ENCODE measurements at places on chromosomes 4 and X. TPM values are rescaled to one million over a fixed set of nuclear protein-coding genes. Genes with fewer than 3 reads are reported as not detected.

TDO2 gene
- total RNA-seq, result 1.0 TPM

CNGA1 gene
- 0.39 TPM for total RNA-seq

KCND1 gene
- total RNA-seq, result 3.6 TPM

GRCh38 chr4:182242787-182243186 lies 415 bp upstream of the TENM3 start:
- H3K27me3 ChIP-seq, result no peaks in the 10 kb centered on the region
- no peaks in the 10 kb centered on the region for H3K4me1 ChIP-seq
- peak; percentile 17 for DNase-seq
- no peak overlapping the region for H3K27ac ChIP-seq

GRCh38 chrX:68989456-68989855 lies 160.6 kb downstream of the EFNB1 start:
- H3K4me1 ChIP-seq, result no peaks in the 10 kb centered on the region
- H3K27ac ChIP-seq, result no peak overlapping the region
- H3K27me3 ChIP-seq, result no peaks in the 10 kb centered on the region
- H3K4me3 ChIP-seq, result no peak overlapping the region

DNA sequence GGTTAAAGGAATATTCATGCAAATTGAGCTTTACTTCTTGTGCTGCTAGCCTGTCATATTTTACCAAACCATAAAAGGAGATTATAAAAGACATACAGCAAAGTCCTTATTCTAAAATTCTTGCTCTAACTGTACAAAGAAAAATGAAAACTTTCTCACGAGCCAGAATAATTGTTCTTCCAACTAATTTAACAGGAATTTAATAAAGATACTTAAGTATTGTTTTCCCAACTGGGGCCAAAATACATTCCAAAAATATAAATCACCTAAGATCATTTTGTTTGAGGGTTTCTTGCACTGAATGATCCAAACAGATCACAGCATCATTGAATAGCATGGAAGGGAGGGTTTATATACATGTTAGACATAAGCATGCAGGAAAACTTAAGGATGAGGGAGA lies 127.1 kb upstream of the PCDH18 start:
- H3K4me3 ChIP-seq, result no peak overlapping the region
- H3K36me3 ChIP-seq, result no peaks in the 10 kb centered on the region
- peaks cover 21% of the 10 kb centered on the region for H3K4me1 ChIP-seq
- H3K27me3 ChIP-seq, result no peaks in the 10 kb centered on the region
- DNase-seq, result no peak
- H3K27ac ChIP-seq, result no peak overlapping the region

DNA sequence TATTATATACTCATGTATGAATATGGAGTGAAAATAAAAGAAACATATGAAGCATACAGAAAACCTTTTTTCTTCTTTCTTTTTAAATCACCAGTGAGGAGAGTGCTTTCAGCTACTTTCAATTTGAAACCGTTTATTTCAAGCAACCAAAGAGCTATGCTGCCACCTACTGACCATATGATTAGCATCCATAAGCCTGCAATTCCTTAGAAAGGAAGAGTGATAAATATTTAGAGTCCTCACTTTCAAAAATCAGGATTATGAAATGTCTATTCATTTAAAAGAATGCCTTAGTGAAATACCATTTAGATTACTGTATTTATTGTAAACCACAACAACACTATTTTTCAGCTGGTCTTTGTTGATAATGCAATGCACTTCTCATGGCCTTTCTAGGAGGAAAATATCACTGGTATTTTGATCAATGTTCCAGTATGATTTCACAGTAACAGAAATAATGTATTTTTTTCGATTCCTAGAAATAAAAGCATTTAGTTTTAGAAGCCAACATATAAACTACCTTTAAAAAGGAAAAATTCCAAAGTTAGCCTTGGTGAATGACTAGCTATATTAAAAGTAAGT lies 667.6 kb downstream of the PCDH18 start:
- H3K27ac ChIP-seq, result no peak overlapping the region
- H3K36me3 ChIP-seq, result no peaks in the 10 kb centered on the region
- no peak overlapping the region for H3K4me3 ChIP-seq
- no peaks in the 10 kb centered on the region for H3K27me3 ChIP-seq

DNA sequence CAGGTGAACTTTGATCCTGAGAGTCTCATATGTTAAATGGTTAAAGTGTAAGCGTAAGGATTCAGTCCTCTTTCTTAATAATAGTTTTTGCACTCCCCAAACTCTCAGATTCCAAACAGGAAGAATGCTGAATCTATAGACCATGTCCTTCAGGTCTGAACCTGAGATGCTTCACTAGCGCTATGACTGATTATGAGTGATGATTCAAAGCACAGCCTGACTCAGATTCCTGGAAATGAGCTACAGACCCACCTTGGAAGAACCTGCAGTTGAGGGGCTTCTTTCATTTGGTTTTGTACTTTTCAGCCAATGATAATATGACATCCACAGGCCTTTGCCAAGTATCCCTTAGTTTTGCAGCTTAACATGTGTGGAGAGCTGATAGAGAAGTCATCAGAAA lies 1.4 kb downstream of the EDNRA start:
- H3K36me3 ChIP-seq, result no peaks in the 10 kb centered on the region
- peak overlapping the region; percentile 67 for H3K4me3 ChIP-seq
- no peak for DNase-seq
- peaks cover 6% of the 10 kb centered on the region for H3K4me1 ChIP-seq
- H3K27me3 ChIP-seq, result no peaks in the 10 kb centered on the region

GRCh38 chrX:154351183-154352011 lies 23.0 kb downstream of the FLNA start:
- H3K27ac ChIP-seq, result no peak overlapping the region
- DNase-seq, result no peak
- no peaks in the 10 kb centered on the region for H3K4me1 ChIP-seq
- H3K4me3 ChIP-seq, result no peak overlapping the region
- H3K36me3 ChIP-seq, result peaks cover 63% of the 10 kb centered on the region

DNA sequence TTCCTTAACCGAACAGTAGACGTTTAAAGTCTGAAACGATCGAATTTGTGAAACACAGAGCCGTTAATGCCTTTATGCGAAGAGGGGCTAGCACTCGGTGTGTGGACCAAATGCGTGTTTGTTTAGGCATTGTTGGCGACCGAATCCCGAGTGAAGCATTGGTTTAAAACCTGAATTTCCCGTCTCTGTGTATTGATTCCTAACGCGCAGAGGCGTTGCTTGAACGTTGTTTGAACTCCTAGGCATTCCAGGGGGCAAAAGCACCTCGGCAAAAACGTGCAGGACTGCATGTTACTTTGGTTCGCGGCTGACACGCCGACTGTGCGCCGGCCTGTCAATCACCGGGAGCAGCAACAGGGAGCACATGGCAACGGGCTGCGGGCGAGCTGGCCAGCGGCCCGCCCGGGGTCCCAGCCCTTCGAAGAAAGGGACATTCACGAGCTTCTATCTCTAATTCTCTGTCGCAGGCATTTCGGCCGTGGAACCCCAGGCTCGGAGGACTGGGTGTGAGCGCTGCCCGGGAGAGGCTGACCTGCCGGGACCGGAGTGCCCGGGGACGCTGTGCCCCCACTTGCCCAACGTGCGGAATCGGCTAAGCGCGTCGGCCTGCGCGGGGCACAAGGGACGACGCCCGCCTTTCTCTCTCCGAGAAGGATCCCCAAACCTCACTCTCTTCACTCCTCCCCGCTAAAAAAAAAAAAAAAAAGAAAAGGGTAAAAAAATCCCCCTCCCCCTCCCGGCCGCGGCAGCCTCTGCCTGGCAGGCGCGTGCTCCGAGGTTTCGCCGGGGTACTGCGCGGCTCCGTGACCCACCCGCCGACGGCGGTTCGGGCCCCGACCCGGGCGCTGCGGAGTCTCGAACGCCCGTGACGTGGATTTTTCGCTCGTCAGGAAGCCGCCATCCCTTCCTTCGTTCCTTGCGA lies 810 bp downstream of the SPRY1 start:
- peak overlapping the region; percentile 76 for H3K4me3 ChIP-seq
- DNase-seq, result peak; percentile 74
- H3K27me3 ChIP-seq, result no peaks in the 10 kb centered on the region
- peaks cover 6% of the 10 kb centered on the region for H3K4me1 ChIP-seq

GRCh38 chr4:77579406-77580076 lies 26.1 kb upstream of the CXCL13 start:
- DNase-seq, result peak; percentile 1
- H3K27ac ChIP-seq, result no peak overlapping the region
- H3K4me1 ChIP-seq, result no peaks in the 10 kb centered on the region
- no peak overlapping the region for H3K4me3 ChIP-seq
- no peaks in the 10 kb centered on the region for H3K36me3 ChIP-seq
